Caudate nucleus (tissue), 63 donors: ENCODE measurements at places on chromosomes 16 and 17.

DNA sequence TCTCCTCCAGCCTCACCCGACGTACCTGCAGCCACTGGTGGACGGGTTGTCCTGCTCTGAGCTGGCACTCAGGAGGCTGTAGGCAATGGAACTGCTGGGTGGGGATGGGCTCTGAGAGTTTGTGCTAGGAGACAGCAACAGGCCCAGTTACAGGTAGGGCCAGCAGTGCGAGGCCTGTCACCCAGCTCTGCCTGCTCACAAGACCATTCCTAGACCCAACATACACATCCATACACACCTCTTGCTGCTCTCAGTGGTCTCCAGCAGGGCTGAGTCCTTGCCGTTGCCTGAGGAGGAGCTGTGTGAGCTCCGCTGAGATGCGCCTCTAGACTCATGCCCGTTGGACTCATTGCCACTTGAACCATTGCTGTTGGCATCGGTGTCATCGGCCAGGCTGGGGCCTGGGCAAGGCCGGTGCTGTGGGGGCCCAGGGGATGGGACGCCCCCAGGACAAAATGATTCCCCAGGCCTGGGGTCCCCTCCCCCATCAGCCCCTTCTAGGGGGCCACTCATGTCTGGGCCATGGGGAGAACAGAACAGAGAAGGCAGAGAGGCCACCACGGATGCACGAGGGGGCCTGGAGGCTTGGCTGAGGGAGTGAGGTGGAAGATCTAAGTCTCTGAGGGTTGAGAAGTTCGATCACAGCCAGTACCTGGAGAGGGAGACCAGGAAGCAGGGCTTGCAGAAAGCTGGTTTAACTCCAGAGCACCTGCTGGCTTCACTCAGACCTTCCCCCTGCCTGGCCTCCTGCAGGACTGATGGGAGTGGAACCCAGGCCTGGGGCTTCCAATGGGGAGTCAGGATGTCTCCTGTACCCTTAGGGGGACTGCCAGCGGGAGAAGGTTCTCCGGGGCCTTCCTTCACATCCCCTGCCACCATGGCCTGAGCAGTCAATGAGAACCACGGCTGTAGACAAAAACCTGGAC lies 1.7 kb downstream of the PER1 start:
- no peak for DNase-seq

GRCh38 chr17:1573932-1574696 lies 11.5 kb upstream of the PITPNA start:
- peak; percentile 70 for DNase-seq

GRCh38 chr16:8436931-8437330 lies 153.4 kb downstream of the TMEM114 start:
- no peak for DNase-seq

- no peak for DNase-seq
Observed at GRCh38 chr17:83109793-83110645, 30.6 kb downstream of the METRNL start.

GRCh38 chr16:22284637-22285036 lies 12.6 kb upstream of the POLR3E start:
- no peak for DNase-seq

- DNase-seq, result no peak
Observed at GRCh38 chr16:3004781-3005284, 7.9 kb upstream of the CLDN9 start.

- DNase-seq, result no peak
Observed at GRCh38 chr17:68658999-68659780, 58.0 kb upstream of the FAM20A start.

GRCh38 chr17:9220398-9221146 lies 199.3 kb downstream of the NTN1 start:
- DNase-seq, result no peak

DNA sequence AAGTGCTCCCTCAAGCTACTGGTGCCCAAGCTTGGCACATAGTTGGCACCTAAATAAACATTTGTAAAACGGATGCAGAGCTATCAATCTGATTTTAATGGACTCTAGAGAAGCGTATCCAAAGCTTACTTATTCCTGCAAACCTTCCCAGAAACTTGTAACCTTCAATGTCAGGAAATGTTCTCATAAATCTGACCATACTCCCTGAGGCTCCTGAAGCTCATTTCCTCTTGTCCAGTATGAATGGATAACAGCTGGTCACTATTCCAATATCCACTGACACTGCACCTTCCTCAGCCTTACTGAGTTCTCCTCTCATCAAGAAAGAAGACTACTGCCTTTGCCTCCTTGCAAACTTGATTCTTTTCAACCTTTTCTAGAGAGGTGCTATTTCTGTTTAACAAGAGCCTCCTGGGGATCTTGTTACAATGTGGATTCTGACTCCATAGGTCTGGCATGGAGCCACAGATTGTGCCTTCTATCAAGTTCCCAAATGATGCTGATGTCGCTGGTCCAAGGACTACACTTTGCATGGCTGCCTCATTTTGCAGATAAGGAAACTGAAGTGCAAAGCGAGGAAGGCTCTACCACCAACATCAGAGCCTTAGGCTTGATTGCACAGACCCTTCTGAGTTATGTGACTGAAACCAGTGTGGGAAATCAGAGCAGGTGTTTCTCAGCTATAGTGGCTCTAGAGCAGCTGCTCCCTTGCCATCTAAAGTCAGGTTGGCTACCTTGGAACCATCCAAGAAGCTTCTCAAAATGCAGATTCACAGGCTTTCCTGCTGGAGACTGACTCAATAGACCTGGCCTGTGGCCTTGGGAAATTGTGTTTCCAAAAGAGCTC lies 377.8 kb downstream of the SOX9 start:
- DNase-seq, result no peak

GRCh38 chr16:46743232-46743719 lies 4.9 kb downstream of the MYLK3 start:
- no peak for DNase-seq

GRCh38 chr17:21373696-21374440 lies 2.3 kb upstream of the KCNJ12 start:
- DNase-seq, result no peak

GRCh38 chr17:62186841-62187240 lies 121.8 kb upstream of the MED13 start:
- no peak for DNase-seq

DNA sequence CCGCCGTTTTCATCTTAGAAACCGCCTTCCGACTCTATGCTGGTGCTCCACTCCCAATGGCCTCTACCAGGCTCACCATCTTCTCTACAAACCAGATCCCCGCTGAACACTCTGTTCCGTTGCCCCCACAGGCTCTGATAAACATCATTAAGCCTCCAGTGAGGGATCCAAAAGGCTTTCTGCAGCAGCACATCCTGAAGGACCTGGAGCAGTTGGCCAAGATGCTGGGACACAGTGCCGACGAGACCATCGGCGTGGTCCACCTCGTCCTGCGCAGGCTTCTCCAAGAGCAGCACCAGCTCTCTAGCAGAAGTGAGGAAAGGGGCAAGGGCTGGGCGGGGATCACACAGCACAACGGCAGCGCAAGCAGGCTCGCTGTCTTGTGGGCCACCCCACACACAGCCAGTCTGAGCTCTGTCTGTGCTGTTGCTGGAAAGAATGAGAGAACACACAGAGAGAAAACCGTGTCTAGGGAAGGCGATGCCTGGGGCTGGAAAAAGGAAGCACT lies 33.5 kb upstream of the ENDOV start:
- DNase-seq, result no peak

GRCh38 chr17:49214676-49215360 lies 4.3 kb downstream of the ABI3 start:
- no peak for DNase-seq

GRCh38 chr17:50033316-50033715 lies 22.6 kb upstream of the ITGA3 start:
- DNase-seq, result no peak

GRCh38 chr17:62737513-62737912 lies 70.6 kb downstream of the MARCHF10 start:
- no peak for DNase-seq

GRCh38 chr17:34879146-34879545 lies 82.1 kb downstream of the CCT6B start:
- DNase-seq, result no peak

- no peak for DNase-seq
Observed at GRCh38 chr17:31437720-31438400, 46.4 kb downstream of the RAB11FIP4 start.

GRCh38 chr16:56192986-56193945 lies 2.0 kb downstream of the GNAO1 start:
- no peak for DNase-seq

DNA sequence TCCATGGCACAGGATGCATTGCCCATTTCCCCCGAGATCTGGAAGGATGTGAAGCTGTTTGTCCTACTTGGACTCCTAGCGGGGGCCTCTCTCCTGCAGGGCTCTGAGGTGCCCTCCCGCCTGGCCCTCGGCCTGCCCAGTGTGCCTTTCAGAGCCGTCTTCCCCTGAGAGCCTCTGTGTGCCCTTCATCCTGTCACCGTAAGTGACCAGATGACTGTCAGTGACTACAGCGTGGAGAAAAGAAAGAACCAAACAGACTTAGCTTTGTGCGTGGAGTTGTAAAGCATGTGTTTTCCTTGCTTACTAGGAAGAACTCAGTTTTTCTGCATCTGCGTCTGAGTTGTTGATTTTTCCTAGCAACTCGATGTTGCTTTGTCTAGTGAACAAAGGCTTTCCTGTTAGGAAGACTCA lies 56.1 kb downstream of the BANP start:
- DNase-seq, result peak; percentile 56

GRCh38 chr17:79042421-79043190 lies 18.6 kb downstream of the C1QTNF1 start:
- DNase-seq, result no peak

DNA sequence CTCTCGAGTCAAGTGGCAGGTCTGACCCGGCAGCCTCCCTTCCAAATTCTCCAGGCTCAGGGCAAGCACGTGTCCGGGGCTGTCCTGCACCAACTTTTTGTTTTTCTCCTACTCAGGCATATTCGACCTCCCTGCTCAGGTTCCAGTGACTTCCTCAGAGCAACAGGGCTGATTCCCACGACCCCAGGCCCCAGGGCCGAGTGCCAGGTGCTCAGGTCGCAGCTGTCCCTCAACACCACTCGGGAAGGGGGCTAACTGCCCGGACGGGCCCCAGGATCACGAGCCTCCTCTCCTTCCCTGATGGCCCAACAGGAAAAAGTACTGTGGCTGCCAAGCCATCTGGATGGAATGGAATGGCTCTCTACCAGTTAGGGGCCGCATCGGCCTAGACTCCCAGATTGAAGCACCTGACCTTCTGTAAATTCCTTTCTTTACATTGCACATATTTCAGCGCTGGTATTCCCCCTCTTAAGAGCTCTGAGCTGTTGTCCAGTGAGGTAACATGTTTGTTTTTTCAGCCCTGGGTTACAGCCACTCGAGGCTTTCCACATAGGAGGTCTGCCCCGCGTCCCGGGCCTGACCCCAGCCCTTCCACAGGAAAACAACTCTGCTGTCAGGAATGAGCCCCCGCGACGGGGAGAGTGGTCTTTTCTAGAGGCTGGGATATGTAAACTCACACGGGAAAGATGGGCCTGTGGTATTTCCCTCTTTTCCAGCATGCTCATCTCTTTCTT lies 25.0 kb downstream of the NXN start:
- no peak for DNase-seq

DNA sequence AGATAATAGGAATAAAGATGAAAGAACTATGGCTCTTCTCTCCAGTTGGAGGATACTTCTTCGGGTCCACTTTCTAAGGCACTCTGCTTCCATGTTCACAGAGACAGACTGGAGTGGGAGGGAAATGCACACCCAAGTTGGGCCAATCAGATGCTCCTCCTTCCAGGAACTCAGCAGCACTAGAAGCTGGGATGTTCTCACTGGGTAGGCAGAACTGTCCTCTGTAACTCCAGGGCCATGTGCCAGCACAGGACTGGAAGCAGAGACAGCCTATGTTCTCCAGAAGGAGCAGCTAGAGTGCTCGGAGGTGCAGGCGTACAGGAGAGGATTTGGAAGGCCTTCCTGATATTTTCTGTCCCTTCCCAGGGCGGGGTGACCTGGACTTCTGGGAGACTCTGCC lies 49.9 kb upstream of the SREBF1 start:
- no peak for DNase-seq

DNA sequence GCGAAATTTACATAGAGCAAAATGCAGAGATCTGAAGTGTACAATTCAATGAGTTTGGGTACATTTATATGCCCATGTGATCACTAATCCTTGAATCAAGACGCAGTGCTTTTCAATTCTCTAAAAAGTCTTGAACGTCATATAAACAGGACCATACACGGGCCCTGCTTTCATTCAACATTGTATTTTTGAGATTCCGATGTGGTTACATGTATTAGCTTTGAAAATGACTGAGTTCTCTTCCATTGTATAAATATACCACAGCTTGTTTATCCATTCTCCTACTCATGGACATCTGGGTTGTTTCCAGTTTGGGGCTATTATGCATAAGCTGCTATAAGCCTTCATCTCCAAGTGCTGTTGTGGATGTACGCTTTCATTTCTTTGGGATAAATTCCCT lies 45.5 kb downstream of the ZCCHC14 start:
- DNase-seq, result no peak

- no peak for DNase-seq
Observed at GRCh38 chr17:40820228-40820838, 2.1 kb downstream of the KRT10 start.

DNA sequence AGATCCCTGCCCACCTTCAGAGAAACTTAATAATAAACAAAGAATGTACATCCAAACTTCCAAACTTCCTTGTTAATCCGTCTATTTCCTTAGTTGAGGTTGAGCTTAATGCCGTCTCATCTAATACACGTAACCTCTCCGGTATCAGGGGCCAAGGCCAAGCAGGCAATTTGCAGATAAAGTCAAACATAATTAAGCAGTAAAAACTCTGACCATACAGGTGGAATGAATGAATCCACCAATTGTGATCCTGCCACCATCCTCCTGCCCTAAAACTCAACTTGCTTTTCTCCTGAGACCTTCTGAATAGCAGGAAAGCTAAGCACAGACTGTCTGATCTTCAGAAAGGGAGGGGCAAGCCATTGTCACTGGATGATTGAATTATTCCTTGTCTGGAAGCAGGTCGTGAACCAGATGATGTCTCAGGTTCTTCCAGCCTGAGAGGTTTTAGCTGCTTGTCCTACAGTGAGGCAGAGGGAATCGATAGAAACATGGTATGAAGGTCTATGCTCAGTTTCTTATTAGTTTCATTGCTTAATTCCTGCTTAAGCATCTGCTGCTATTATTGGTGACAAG lies 1111.8 kb upstream of the EEF2KMT start:
- no peak for DNase-seq

- DNase-seq, result no peak
Observed at GRCh38 chr17:34366529-34367107, 3.6 kb upstream of the CCL1 start.

GRCh38 chr17:47907932-47908562 lies 12.0 kb downstream of the SP2 start:
- DNase-seq, result no peak
